ENCODE measurements at places on chromosomes 2 and 18.

DNA sequence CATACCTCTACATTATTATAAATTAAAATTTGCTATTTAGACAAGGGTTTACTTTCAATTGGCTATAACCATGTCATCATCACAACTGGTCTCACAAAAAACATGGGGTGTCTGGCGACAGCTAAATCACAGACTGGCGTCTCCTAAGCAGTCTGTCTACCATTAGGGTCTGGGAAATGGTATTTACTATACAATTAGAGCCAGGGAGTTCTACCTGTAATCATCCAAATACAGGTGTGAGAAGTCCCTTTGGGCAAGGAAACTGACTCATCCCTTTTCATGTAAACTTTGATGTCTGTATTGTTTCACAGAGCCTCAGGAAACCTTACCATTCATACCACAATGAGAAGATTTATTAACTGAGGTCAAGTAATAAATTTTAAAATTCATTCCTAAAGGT, 126.7 kb downstream of the OLA1 start:
- DNase-seq = no peak

DNA sequence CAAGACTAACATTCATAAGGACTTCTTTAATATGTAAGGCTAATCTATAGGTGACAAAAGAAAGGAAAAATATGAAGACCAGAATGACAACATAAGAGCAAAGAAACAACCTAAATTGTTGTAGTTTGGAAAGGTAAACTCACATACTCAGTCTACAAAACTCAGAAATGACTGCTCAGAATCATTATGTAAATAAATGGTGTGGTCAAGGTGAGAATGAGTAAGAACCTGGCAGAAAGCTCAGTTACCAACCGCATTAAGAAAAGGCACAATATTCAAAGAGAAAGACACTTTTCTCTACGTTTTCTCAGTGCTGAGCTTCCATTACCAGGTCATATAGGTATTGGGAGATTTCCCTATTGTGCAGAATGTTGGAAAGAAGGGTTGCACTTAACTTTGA, 15.8 kb downstream of the ATF2 start:
- no peak for DNase-seq

DNA sequence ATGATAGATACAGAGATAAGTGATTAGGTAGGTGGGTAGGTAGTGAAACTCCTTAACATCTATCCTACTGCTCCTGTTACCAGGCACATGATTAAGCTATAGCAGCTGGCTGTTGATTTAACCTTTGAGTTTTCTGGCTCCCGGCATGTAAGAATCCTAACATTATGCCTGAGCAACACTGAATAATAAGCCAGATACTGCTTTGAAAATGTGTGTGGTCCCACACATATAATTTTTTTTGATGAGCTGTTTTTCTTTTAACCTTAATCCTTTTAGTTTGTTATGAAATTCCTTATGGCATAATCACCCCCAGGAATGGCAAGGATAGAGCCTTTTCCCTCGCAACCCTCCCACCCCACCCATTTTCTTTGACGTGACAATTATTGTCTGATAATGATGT, 104.2 kb upstream of the NEUROD1 start:
- no peak for DNase-seq

GRCh38 chr2:190682168-190682567, 33.3 kb downstream of the NAB1 start:
- no peak for DNase-seq

GRCh38 chr18:62832282-62832681, 116.9 kb downstream of the PHLPP1 start:
- no peak for DNase-seq

DNA sequence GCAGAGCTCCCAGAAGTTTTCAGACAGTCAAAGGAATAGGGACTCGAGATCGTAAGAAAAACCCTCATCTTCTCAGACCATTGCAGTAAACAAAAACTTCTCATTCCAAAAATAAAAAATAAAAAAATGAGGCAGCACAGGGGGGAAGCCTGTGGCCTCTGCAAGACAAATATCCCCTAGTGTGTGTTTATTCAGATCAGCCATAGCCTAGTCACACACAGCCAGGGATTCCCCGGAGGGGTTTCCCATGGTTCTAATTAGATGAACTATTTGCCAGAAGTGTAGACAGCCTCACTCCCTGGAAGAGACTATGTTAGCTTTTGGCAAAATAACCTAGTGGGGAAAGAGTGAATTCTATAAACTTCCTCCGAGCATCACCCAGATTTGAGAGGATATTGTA, 122.9 kb upstream of the KLF7 start:
- no peak for DNase-seq

DNA sequence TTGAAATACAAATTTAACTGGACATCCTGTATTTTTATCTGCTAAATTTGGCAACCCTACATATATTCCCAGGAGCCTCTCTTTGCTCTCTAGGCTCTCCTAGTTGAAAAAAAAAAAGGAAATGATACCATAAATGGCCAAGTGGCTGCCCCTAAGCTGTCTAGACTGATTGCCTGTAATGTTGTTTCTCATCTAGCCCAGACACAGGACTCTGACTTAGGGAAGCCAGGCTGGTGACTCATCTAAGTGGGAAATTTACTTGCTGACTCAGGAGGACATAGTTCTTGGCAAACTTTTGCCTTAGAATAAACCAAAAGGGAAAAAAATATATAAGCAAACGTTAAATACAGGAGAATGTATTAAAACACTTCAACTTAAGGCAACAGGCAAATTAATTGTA, 14.6 kb upstream of the ITGAV start:
- DNase-seq = no peak

GRCh38 chr2:223618172-223619035, 16.2 kb upstream of the SCG2 start:
- no peak for DNase-seq

DNA sequence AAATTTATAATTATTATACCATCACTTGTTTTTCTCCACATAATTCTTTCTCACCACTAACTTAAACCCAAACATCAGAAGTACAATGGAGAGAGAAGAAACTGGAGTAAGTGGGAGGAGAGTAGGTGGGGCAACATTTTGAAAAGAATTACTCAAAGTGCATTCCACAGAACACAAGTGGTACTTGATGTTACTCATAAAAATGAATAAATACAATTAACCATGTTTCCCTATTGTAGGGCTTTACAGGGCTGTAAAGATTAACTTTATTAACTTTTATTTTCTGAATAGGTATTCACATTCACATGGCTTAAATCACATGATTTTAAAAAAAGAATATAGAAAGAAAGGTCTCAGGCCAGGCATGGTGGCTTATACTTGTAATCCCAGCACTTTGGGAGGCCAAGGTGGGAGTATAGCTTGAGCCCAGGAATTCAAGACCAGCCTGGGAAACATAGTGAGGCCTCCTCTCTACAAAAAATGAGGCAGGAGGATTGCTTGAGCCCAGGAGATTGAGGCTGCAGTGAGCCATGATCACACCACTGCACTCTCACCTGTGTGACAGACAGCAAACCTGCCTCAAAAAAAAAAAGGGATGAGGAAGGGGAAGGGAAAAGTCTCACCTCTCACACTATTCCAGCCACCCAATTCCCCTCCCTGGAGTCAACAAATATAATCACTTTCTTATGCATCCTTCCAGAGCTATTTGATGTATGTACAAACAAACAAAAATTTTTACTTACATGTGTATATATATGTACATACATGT, 47.1 kb downstream of the KCNG3 start:
- no peak for DNase-seq

DNA sequence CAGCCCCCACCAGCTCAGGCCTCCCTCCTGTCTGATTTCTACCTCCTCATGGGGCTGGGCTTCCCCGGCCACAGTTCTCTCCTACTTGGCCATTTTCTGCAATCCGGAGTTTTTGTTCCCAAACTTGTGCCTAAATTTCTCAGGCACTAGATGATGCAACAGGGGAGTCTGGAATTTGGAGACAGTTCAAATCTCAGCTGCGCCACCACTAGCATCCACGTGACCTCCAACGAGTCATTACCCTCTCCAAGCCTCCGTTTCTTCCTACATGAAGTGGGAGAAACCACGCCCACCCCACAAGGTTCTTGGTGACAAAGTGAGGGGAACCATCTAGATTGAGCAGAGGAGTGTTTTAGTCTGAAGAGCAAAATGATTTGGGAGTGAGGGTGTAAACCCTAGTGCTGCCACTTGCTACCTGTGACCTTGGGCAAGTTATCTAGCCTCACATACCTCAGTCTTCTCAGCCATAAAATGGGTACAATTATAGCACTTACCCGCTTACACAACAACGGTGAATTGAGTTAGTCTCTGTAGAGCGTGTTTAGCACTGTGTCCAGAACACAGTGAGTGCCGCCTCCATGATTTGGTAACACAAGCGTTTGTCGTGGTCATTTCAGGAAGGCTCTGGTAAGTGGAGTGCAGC, 61.4 kb upstream of the ASAP2 start:
- DNase-seq = no peak

- DNase-seq = no peak
Measured at GRCh38 chr2:25066455-25066854, 24.6 kb downstream of the EFR3B start.

DNA sequence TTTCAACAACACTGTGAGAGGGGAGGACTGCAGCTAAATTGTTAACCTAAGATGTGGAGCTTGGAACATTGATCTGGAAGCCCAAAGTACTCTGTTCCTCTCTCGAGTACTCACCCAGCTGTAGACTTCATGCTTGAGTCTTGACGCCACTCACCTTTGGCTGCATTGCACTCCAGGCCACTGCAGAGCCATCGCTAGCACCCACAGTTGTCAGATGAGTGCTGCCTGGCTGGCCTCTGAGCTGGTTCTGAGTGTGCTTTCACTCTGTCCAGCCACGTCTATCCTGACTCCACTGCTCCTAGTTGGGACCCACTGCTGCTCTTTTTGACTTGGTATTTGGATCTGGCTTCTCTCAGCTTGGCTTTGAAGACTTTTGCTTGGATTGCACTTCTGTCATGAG, 552.1 kb downstream of the DCDC2C start:
- no peak for DNase-seq

DNA sequence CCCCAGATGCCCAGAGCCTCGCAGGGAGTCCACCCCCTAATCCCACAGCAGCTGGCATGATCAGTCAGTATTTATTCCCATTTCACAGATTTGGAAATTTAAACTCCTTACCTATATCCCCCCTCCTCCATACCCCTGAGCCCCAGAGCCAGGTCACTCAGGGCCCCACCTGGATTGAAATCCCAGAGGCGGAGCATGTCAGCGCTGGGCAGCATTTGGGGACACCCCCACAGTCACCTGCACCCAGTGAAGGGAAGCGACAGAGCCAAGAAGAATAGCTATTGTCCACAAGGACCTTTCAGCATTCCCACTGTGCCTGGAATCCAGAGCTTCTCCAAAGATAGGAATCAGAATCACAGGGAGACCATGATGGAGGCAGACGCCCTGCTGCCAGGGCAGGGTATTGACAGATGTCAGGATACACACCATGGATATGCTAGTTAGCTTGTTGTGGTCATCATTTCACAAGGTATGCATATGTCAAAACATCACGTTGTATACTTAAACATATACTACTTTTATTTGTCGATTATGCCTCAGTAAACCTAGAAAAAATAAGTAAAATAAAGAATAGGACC, 968 bp upstream of the ASTL start:
- DNase-seq = no peak

DNA sequence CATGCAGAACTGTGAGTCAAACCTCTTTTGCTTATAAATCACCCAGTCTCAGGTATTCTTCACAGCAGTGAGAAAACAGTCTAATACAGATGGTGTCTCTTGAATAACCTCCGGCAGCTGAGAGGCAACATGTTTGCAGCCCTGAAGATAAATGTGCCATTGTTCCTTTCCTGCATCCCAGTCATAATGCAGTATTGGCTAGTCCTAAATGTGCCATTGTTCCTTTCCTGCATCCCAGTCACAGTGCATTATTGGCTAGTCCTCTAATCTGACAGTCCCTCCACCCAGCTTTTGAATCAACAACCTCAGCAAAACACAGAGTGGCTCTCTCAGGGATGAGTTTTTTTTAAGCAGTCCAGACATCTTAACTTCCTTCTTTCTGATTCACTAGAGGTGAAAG, 550.7 kb downstream of the RIT2 start:
- DNase-seq = no peak

- DNase-seq = no peak
Measured at GRCh38 chr18:75854174-75854573, 426.7 kb upstream of the SMIM21 start.

DNA sequence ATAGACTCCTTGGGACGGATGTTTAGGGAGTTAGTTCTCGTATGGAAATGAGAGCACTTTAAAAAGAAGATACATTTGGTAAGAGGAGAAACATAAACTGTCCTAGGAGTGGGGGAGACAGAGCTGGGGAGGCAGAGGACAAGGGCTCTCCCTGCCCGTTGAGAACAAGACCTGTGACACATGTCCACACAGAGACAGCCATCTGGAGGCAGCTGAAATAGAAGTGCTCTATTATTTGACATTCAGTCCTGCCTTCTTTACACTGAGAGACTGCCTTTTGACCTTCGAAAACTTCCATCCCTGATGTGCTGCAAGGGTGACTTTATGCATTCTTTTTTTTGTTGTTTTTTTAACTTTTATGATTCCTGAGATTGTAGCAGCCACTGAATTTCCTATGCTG, 150.1 kb downstream of the UXS1 start:
- DNase-seq = no peak

- DNase-seq = no peak
Measured at GRCh38 chr2:56014046-56014730, 90.6 kb upstream of the EFEMP1 start.

- no peak for DNase-seq
Measured at GRCh38 chr18:13451661-13452387, 233.3 kb downstream of the LDLRAD4 start.

DNA sequence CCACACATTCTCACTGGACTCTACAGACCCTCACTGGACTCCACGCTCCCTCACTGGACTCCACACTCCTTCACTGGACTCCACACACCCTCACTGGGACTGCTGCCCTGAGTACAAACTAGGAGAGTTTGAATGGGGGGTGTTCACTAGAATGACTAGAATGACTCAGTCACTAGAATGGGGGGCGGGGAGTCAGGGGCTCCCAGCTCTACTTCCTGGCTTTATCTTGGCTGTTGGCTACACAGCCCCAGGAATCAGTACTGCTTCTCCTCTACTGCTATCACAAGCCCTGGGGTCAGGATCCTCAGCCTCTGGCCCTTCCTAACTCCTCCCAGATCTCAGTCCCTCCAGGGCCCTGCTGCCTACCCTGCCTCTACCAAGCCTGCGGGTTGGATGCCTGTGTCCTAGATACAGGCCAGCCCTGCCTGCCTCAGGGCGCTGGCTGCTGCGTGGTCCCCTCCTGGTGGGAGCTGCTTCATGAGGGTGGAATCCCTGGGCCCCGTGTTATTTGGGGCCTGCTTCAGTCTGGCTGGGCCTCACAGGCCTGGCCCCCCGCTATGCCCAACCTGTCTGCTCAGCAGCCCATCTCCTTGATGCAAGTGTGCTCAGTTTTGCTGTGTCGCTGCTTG, 7.8 kb downstream of the PTMA start:
- no peak for DNase-seq

DNA sequence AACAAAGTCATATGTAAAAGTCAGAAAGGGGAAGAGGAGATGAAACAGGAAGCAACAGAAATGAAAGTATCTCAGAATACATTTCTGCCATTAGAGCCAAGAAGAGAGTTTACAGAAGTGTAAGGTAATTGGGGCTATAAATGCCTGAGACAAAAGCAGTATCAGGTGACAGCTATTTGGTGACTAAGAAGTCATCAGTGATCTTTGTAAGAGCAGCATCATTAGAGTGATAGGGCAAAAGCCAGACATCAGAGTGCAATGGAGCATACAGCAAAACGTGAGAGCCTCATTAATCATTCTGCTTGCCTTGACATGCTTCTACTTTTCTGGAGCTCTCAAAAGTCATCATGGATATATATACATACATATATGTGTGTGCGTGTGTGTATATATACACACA, 804.7 kb upstream of the PIK3C3 start:
- DNase-seq = no peak

- DNase-seq = no peak
Measured at GRCh38 chr2:169623235-169623634, 39.1 kb downstream of the PPIG start.

GRCh38 chr2:64794426-64794995, 140.8 kb upstream of the SERTAD2 start:
- DNase-seq = no peak
